ENCODE measurements at places on chromosomes 12 and 14.

DNA sequence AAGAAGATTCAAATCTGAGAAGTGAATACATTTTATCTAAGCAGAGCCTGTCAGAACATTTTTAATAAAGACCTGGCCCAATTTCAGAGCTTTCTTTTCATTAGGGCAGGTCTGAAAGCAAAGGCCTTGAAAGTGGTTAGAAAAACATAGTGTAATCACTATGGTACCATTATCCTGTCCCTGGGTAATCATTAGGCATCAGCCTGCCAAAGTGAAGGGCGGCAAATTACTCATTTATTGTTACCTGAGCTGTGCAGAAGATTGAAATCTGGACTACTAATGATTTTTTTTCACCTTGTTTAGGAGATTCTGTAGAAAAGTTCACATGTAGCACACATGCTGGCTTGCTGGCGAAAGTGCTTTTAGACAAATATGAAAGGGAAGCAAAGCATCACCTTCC is 92.6 kb upstream of the PRKD1 start:
- no peak for DNase-seq

GRCh38 chr14:96637521-96637920 is 135.3 kb downstream of the PAPOLA start:
- no peak for DNase-seq

GRCh38 chr14:29553427-29553826 is 374.2 kb downstream of the PRKD1 start:
- DNase-seq, result no peak

GRCh38 chr12:31527083-31527482 is 63.9 kb downstream of the DENND5B start:
- no peak for DNase-seq

DNA sequence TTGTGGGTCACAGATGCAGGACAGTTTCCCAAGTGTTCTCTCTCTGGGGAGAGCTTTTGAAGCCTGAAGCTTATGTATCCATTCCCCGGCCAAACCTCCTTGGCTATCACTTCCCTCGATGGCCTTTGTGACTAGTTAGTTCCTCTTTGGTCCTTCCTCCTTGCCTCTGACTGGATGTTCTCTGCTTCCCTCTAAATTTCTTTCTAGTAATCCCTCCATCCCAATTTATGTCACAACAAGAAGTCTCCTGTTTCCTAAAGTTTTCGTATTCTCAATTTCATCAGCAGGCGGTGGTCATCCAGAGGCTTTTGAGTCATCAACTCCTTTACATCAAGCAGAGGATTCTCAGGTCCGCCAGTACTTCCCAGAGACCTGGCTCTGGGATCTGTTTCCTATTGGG is 27.5 kb downstream of the A2ML1 start:
- no peak for DNase-seq

- DNase-seq, result no peak
Measured at GRCh38 chr14:44889595-44890471, 71.9 kb downstream of the KLHL28 start.

DNA sequence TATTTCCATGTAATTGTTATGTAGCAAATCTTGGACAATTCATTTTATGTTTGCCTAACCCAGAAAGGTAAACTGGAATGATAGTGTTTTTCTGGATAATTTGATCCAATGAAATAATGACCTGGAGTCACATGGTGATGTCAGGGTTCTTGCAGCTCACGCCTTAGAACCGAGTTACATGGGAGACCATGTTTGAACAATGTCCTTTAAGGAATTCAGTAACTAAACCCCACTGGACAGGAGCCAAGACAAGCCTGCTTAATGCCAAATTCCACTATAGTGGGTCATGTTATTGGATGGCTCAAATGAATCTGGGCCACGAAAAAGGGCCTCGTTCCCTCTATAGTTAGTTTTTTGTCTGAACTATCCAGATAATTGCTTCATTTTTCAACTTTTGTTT is 255.8 kb upstream of the HMGA2 start:
- DNase-seq, result no peak

GRCh38 chr14:47220096-47220495 is 455.3 kb downstream of the MDGA2 start:
- DNase-seq, result no peak

- DNase-seq, result no peak
Measured at GRCh38 chr12:132124766-132125425, 19.2 kb downstream of the DDX51 start.
